ENCODE measurements at places on chromosomes 1 and 21.

- DNase-seq = no peak
These were observed 421.5 kb downstream of the KIF26B start for GRCh38 chr1:245576323-245576722.

- DNase-seq = no peak
These were observed 206.9 kb upstream of the FGGY start for GRCh38 chr1:59089922-59090457.

GRCh38 chr1:169465281-169465680 is 20.5 kb downstream of the SLC19A2 start:
- no peak for DNase-seq

- no peak for DNase-seq
These were observed 30.5 kb upstream of the FGGY start for GRCh38 chr1:59266180-59266926.

DNA sequence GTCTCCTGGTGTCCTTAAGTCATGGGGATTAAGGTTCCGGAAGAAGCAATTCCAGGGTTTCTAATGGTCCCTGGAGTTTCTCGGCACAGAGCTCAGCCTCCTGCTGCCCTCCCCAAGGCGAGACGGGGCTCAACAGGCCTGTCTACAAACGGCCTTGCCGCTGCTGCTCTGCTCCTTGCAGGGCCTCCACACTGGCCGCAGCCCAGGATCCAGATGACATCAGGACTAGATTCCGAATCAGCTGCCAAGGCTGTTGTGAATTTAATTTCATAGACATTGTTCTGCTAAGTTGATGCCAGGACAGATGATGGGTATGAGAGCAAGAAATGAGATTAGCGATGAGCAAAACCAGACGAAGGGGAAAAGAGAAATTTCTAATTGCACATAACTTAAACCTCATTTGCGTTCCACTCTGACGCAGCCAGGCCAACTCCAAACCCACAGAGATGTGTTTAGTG is 103.6 kb upstream of the BACE2 start:
- DNase-seq = no peak

- DNase-seq = no peak
These were observed 23.7 kb downstream of the IRF2BP2 start for GRCh38 chr1:234586304-234586703.

GRCh38 chr1:16144325-16145029 is 11.4 kb downstream of the EPHA2 start:
- DNase-seq = no peak

- DNase-seq = no peak
These were observed 164.7 kb upstream of the CTTNBP2NL start for GRCh38 chr1:112231331-112231730.

GRCh38 chr1:24743404-24744211 is 1.6 kb upstream of the CLIC4 start:
- no peak for DNase-seq

GRCh38 chr1:23251812-23252211 is 34.5 kb upstream of the HTR1D start:
- DNase-seq = no peak

DNA sequence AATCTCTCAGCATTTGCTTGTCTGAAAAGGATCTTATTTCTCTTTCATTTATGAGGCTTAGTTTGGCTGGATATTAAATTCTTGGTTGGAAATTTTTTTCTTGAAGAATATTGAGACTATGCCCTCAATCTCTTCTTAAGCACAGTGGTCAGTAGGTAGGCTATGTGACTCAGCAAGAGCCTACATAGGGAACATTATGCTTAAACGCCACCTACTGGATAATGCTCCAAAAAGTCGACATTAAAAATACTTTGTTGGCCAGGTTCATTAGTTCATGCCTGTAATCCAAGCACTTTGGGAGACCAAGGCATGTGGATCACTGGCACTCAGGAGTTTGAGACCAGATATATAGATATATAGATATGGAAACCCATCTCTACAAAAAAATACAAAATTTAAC is 678.0 kb upstream of the USP24 start:
- DNase-seq = no peak

- DNase-seq = no peak
These were observed 33.4 kb upstream of the RNPC3 start for GRCh38 chr1:103492003-103492625.

DNA sequence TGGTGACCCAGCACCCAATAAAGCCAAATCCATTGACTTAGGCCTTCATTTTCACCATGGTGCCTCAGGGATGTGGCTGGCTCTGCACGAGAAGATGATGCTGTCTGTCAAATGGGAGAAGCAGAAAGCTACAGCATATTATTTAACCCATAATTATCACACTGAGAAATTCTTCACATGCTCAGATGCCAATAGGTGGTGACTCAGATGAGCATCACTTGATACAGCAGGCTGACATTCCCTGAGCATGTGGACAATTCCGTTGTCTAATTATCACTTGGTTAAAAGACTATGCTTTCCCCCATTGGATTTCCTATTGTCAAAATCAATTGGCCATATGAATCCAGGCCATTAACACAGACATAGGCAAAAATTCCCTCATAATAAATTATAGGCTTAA is 44.0 kb upstream of the HSD3B1 start:
- no peak for DNase-seq

GRCh38 chr1:155139895-155140629 is at the start of gene DPM3:
TSS of gene DPM3 (minus strand) at chr1:155140531. CDS start at chr1:155140240, 291 bp downstream.
- peak; percentile 96 for DNase-seq

GRCh38 chr1:12143631-12144155 is 23.1 kb upstream of the TNFRSF1B start:
- DNase-seq = peak; percentile 59

GRCh38 chr1:206946261-206946660 is at the start of gene PIGR:
TSS of gene PIGR (minus strand) at chr1:206946466. CDS start at chr1:206940531, 5,935 bp downstream.
- no peak for DNase-seq

- no peak for DNase-seq
These were observed 40.6 kb upstream of the ZBTB40 start for GRCh38 chr1:22410928-22411495.

GRCh38 chr1:9203511-9203982 is 31.0 kb upstream of the H6PD start:
- peak; percentile 46 for DNase-seq

GRCh38 chr1:47568763-47569162 is 130.9 kb downstream of the FOXD2 start:
- no peak for DNase-seq
